ENCODE measurements at places on chromosomes 11 and 22.

DNA sequence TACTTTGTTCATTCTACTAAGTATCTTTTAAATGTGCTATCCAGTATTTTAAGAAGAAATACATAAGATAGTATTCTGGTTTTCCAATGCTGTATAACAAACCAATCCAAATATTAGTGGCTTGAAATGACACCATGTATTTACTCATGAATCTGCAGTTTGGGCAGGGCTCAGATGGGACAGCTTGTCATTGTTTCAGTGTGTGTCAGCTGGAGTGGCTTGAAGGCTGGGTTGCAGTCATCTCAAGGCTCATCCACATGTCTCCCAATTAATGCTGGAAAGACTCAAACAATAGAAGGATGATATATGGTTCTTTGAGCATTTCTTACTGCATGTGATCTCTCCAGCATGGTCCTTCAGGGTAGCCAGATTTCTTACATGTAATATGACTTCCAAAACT lies 146.2 kb downstream of the ARHGAP42 start:
- DNase-seq = no peak

- no peak for DNase-seq
These were observed 42.8 kb downstream of the ETS1 start for GRCh38 chr11:128544471-128545051.

DNA sequence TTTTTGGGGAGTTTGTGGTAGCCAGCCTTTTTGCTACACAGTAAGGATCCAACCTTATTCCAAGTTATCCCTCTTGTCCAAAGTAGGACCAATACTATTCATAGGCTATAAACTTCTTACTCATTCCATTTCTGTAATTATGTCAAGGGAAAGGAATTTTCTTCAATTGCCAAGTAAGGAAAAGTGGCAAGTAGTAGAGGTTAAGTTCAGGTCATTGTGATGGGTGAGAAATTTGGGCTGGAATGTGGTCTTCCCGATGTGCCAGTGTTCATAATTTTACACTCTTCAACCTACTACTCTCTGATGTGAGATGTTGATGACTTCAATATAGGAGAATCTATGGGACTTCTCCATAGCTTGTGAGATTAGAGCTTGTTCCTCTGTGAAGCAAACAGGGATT lies 648.8 kb downstream of the METTL15 start:
- no peak for DNase-seq

DNA sequence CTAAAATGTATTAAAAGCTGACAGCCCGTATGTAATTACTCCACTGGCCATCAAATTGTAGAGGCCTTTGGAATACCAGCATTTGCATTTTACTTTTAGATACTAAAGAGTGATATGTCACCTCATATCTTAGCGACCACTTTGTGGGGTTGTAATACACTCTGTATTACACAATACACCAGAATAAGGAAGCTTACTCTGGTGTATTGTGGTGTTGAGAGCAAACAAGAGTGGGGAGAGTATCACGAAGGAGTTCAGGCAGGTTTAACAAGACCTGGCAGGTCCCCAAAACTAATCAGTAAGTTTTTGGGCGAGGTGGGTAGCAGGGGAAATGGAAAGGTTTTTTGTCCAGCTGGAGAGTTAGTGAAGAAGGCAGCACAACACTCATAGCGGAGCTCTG lies 3.2 kb downstream of the NUP50 start:
- DNase-seq = no peak

DNA sequence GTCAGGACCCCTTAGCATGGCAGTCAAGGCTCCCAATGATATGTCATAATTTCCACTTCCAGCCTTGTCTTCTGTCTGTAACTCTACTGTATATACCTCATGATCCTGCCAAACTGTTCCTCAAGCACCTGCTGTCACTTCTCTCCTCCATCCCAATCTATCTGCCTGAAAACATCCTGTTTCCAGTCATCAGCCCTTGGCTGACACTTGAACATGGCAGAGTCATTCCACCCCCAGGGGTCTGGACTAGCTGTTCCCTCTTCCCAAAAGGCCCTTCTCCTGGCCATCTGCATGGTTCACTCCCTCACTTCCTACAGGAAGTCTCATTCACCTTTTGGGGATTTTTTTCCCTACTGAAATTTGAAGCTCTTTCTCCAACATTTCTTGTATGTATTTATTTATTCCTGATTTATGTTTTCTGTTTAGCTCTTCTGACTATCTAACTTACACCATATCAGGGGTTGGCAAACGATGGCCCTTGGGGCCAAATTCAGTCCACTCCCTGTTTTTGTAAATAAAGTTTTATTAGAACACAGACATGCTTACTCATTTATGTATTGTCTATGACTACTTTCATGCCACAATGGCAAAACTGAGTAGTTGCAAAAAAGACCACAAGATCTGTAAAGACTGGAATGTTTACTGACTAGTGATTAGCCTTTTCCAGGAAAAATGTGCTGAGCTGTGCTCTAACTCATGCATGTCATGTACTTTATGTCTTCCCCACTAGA lies 278.4 kb downstream of the KIRREL3 start:
- DNase-seq = no peak

DNA sequence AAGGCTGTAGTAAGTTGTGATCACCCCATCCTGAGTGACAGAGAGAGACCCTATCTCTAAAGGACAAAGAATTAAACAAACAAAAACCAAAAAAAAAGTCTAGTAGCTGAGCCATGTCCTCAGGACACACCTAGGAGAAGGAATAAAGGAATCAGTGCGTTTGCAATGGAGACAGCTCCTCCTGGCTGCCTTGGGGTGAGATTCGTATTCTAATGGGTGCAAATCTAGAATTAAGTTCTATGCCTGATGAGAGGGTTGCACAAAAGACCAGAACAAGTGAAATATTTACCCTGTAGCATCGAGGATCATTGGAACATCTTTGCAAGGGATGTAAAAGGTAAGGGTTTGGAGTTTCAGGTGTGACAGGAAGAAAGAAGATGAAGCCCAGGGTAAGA lies 70.3 kb upstream of the BMAL1 start:
- no peak for DNase-seq

DNA sequence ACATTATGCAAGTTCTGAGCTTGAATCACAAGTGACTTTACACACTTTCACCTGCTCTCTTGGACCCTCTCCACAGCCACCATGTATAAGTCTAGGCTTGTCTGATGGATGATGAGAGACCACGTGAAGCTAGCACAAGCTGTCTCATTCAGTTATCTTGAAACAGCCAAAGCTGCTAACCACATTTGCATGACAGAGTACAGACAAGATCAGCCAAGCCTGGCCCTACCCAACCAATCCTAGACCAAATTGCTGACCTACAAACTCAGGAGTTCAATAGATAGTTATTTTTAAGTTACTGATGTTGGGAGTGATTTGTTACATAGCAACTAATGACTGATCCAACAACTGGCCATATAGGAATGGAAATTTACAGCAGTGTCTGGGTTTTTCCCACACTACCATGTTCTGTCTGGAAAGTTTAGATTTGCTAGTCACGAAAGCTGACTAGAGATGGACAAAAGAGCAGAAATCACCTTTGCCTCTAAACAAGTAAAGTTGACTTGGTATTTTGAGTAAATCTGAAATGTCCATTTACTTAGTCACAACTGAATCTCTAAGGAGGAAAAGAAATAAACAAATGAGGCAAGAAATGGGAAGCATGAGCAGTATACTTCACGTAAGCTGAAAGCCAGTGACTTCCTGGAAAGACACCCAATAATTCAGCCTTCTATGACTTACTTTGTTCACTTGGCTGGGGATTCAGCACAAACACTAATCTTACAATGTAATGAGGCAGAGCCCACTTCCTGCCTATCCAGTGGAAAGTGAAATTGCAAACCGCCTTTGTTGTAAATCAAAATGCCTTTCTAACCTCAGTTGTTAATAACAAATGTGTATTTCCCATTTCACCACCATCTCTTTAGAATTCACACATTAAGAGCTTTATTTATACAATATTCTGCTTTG lies 101.7 kb downstream of the FAM181B start:
- no peak for DNase-seq

GRCh38 chr11:65180877-65181568 lies 705 bp upstream of the CAPN1 start:
- peak; percentile 38 for DNase-seq

DNA sequence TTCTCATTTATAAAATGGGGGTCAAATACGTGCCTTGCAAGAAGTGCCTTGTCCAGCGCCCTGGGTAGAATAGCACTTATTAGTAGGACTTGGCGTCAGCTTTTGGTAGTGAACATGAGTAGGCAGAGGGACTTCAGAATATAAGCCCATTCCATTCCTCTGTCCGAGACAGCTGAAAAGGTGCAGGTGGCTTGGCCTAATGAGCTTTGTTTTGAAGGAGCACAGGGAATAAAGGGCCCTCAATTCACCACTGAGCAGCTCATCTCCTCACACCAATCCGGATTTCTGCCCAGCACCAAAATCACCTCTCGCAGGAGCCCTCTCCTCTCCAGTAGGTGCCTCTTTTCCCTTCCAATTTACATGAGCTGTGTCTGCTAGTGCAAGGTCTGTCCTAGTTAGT lies 91.2 kb downstream of the DSCAML1 start:
- no peak for DNase-seq

- DNase-seq = no peak
These were observed 204.5 kb downstream of the LRRC4C start for GRCh38 chr11:41254966-41255365.

DNA sequence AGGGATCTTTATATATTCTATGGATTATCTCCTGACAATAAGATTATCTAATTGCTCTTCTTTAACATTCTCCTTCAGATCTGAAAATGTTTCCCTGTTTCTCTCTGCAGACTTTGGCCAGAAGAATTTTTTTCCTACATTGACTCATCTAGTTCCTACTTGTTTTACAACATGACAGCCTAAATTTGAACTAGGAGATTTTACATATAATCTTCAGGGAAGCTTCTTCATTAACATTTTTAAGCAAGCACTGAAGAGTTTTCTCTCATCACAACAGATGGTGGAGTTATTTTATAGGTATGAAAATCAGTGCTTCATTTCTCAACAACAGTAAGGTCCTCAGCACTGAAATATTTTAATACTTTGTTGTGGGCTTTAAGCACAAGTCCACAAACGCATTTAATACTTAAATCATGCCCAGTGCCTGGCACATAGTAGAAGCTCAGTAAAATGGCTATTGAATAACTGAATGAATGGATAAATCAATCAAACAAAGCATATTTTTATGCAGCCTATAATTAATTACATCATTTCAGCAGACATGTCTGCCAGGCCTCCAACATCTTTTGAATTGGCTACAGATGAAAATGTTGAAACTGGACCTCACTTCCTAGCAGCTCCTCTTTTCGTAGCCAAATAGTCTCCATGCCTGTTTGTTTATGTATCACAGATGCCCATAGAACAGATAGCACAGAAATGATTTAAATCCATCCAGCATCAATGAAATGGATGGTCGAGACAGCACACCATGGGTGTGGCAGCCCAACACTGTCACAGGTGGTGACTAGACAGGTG lies 117.3 kb upstream of the POU2AF2 start:
- no peak for DNase-seq

DNA sequence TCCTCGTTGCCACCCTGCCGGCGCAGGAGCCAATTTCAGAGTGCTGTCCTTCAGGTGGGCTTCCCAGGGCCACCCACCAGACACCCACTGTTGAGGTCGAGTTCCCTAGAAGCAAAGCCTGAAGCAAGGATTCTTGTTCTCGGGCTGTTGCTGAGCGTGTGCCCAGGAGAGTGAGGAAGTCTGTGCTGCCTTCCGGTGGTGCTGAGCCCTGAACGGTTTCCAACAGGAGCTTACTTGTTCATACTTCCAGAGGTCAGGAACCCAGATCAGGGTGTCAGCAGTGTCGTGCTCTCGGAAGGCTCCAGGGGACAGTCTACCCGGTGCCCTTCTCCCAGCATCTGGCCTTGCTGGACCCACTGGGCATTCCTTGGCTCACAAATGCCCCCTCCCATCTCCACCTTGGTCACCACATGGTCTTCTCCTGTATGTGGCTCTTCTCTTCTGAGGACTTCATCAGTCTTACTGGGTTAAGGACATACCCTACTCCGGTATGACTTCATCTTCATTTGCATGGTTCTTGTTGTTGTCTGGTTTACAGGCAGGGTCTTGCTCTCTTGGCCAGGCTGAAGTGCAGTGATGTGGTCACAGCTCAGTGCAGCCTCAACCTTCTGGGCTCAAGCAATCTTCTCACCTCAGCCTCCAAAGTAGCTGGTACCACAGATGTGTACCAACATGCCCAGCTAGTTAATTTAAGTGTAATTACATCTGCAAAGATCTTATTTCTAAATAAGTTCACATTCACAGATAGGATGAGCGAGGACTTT lies 11.2 kb downstream of the SLC25A1 start:
- no peak for DNase-seq
